Activated CD8-positive, alpha-beta memory T cell treated with anti-CD3 and anti-CD28 coated beads, Interleukin-2, amount 10 ng/mL, durations not matched to agents 7 days and 5 days (primary cell): ENCODE measurements at places on chromosomes 11 and 22. TPM values are rescaled to one million over a fixed set of nuclear protein-coding genes. Genes with fewer than 3 reads are reported as not detected.

Gene CDCA5
- total RNA-seq = 128 TPM

- no peaks in the 10 kb centered on the region for H3K36me3 ChIP-seq
- no peaks in the 10 kb centered on the region for H3K27me3 ChIP-seq
- H3K27ac ChIP-seq = no peak overlapping the region
- H3K4me1 ChIP-seq = no peaks in the 10 kb centered on the region
These were observed 736.5 kb upstream of the CCDC90B start for GRCh38 chr11:84022695-84023094.

GRCh38 chr11:119491753-119492510, 69.0 kb upstream of the THY1 start:
- H3K27ac ChIP-seq = no peak overlapping the region
- DNase-seq = no peak
- no peaks in the 10 kb centered on the region for H3K36me3 ChIP-seq
- peaks cover 4% of the 10 kb centered on the region for H3K27me3 ChIP-seq

Gene MS4A14
- total RNA-seq = not detected

Gene NXPE4
- total RNA-seq = not detected

DNA sequence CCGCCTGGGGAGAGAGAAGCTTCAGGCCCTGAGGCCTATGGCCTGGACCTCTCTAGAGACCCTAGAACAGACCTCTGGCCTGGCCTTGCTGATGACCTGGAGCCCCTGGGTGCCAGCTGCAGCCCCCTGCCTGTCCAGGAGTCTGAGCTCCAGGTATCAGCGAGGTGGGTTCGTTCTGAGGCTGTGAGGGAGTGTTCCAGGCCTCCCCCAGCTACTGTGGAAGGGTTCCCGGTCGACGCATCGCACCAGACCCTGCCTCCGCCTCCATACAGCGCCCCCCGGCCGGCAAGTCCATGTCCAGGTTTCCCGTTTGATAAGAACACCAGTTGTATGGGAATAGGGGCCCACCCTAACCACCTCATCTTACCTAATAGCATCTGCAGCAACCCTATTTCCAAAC, 111.1 kb downstream of the KCNQ1 start:
- H3K36me3 ChIP-seq = no peaks in the 10 kb centered on the region
- no peaks in the 10 kb centered on the region for H3K27me3 ChIP-seq
- H3K4me1 ChIP-seq = no peaks in the 10 kb centered on the region
- no peak overlapping the region for H3K27ac ChIP-seq
- H3K4me3 ChIP-seq = no peak overlapping the region

- no peak for DNase-seq
- no peak overlapping the region for H3K4me3 ChIP-seq
- H3K27me3 ChIP-seq = no peaks in the 10 kb centered on the region
- H3K4me1 ChIP-seq = peaks cover 22% of the 10 kb centered on the region
- no peak overlapping the region for H3K27ac ChIP-seq
- H3K36me3 ChIP-seq = no peaks in the 10 kb centered on the region
These were observed 10.4 kb upstream of the MIEF1 start for GRCh38 chr22:39491696-39492095.

DNA sequence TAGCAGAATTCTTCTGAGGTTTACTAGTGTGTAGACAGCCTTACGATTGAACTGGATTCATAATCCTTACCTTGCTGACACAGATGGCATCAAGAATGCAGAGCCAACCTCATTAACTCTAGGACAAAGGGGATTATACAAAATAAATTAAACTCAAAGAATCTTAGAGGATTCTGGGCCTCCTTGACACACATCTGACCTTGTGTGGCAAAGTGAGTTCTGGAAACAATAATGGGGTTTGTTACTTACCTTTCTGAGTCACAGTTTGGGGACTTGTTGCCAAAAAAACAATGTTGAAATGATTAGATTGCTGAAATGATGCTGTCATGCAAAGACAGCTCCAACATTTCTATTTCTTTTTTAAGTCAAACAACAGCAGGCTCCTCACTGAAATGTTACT, 179.1 kb upstream of the ISX start:
- no peaks in the 10 kb centered on the region for H3K36me3 ChIP-seq
- H3K4me3 ChIP-seq = no peak overlapping the region
- H3K27ac ChIP-seq = no peak overlapping the region

GRCh38 chr22:29798318-29798717, 31.1 kb downstream of the UQCR10 start:
- peaks cover 21% of the 10 kb centered on the region for H3K36me3 ChIP-seq
- H3K4me3 ChIP-seq = no peak overlapping the region
- H3K27ac ChIP-seq = peak overlapping the region; percentile 31
- H3K4me1 ChIP-seq = peaks cover 24% of the 10 kb centered on the region

DNA sequence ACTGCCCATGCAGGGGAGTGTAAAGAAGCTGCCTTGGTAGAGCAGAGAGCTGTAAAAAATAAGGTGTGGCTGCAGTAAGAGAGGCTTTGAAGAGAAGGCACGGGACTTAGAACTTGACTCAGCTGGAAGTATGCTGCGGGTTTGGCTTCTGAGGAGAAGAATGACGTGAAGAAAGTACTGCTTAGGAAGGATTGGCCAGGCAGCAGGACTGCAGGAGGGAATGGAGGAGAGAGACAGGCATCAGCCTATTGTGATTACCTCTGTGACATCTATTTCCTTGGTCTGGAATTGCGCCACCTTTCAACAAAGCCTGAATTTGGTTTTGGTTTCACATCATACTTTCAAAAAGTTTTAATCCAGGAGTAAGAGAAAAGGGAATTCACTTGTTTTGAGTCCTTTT, 22.5 kb downstream of the PRRG4 start:
- no peak overlapping the region for H3K27ac ChIP-seq
- peaks cover 15% of the 10 kb centered on the region for H3K27me3 ChIP-seq
- no peaks in the 10 kb centered on the region for H3K36me3 ChIP-seq
- H3K4me3 ChIP-seq = no peak overlapping the region
- DNase-seq = no peak

- H3K4me3 ChIP-seq = no peak overlapping the region
- no peaks in the 10 kb centered on the region for H3K4me1 ChIP-seq
- peaks cover 7% of the 10 kb centered on the region for H3K27me3 ChIP-seq
- DNase-seq = no peak
- no peak overlapping the region for H3K27ac ChIP-seq
These were observed 357.2 kb upstream of the NARS2 start for GRCh38 chr11:78931891-78932290.

Gene LMNTD2
- total RNA-seq = 0.23 TPM

Gene RTN4R
- total RNA-seq = 1.4 TPM

DNA sequence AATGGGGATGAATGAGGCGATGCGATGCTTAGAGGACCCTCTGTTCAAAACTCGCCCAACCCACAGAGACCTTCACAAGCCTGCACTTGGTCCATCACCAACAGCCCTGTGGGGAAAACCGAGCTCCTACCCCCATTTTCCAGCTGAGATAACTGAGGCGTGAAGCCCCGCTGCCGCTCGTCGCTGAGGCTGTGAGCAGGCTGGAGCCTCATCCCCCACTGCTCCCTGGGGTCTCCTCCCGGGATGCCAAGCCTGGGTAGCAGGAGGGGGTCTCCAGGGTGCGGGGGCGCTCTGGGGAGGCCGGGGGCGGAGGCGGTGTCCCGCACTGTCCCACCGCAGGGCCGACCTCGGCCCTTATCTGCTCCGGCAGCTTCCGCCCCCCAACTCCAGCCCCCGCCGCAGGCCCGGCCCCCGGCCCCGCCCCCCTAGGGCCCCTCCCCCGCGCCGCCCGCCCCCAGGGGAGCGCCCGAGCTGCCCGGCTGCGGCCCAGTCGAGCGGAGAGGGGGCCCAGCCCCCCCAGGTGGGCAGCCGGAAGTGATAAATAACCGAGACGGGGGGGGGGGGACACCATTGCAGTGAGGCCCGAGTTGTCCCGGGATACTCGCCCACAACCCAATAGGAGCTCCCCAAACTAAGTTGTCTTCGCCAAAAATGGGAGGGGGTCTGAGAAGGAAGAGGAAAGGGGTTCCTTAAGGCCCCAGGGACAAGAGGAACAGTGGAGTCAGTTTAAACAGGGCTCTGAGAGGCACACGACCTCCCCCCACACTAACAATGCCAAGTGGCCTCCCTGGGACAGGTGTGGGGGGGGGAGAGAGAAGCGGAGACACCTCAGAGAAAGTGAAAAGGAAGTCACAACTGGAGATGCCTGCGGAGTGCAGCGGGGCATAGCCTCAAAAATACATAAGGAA, 8.3 kb upstream of the SLC39A13 start:
- no peak for DNase-seq
- peaks cover 15% of the 10 kb centered on the region for H3K4me1 ChIP-seq
- no peaks in the 10 kb centered on the region for H3K27me3 ChIP-seq
- peak overlapping the region; percentile 66 for H3K4me3 ChIP-seq

Gene CERK
- 53.3 TPM for total RNA-seq

Gene ANKRD49
- total RNA-seq = 31.9 TPM

Gene NNMT
- total RNA-seq = not detected

DNA sequence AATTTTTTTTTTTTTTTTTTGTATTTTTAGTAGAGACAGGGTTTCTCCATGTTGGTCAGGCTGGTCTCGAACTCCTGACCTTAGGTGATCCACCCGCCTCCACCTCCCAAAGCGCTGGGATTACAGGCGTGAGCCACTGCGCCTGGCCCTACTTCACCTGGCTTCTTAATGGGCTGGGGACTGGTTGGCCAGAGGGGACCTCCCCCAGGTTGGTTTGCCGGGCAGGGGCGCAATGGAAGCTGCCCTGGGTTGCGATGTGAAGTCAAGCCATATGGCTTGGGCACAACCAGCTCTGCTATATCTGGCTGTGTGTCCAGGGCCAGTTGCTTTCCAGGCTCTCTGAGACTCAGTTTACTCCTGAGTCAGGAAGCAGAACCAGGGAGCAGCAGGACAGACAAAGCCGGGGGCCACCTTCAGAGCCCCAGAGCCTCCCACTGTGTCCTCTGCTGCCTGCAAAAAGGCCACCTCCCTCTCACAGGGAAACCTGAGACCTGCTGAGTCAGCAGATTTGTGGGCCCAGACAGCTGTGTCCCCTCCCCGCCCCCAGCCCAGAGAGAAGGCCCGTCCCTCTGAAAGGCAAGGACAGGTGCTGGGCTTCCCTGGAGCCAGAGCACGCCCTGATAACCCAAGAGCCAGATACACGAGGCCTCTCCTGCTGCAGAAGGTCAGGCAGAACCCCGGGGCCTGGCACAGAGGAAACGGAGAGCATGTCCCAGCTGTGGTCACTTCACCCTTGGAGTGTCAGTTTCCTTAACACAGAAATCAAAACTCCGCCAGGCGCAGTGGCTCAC, 29.2 kb upstream of the DAGLA start:
- H3K4me3 ChIP-seq = no peak overlapping the region
- no peak overlapping the region for H3K27ac ChIP-seq
- H3K4me1 ChIP-seq = no peaks in the 10 kb centered on the region

DNA sequence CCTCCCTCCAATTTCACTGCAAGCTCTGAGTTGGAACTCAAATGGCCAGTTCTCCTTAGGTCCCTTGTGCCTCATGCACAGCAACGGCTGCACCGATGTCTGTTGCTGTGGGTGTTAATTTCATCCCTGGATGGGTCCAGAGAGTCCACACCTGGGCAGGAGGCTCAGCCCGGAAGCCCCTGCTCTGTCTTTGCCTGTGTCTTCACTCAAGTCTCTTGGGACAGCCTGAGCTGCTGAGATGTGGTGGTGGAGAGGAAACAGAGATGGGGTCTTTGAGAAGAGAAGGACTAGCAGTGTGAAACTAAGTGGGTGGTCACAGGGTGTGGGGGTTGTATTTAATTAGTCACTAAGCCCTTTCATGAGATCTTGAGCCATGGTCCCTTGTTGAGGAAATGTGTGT, 109.3 kb downstream of the NECTIN1 start:
- no peak for DNase-seq
- H3K4me3 ChIP-seq = no peak overlapping the region
- peaks cover 2% of the 10 kb centered on the region for H3K4me1 ChIP-seq
- H3K27me3 ChIP-seq = peaks cover 15% of the 10 kb centered on the region

GRCh38 chr11:26229981-26230380, 101.9 kb upstream of the ANO3 start:
- no peaks in the 10 kb centered on the region for H3K36me3 ChIP-seq
- no peaks in the 10 kb centered on the region for H3K4me1 ChIP-seq
- no peak overlapping the region for H3K27ac ChIP-seq
- no peaks in the 10 kb centered on the region for H3K27me3 ChIP-seq
- no peak overlapping the region for H3K4me3 ChIP-seq

Gene ATG2A
- total RNA-seq = 27.3 TPM

- no peak overlapping the region for H3K27ac ChIP-seq
- H3K36me3 ChIP-seq = no peaks in the 10 kb centered on the region
- H3K27me3 ChIP-seq = peaks cover 7% of the 10 kb centered on the region
- peaks cover 2% of the 10 kb centered on the region for H3K4me1 ChIP-seq
- no peak for DNase-seq
These were observed 103.6 kb downstream of the MPPED1 start for GRCh38 chr22:43515411-43515810.

GRCh38 chr22:42437488-42438292, 5.5 kb upstream of the NFAM1 start:
- no peaks in the 10 kb centered on the region for H3K36me3 ChIP-seq
- H3K4me1 ChIP-seq = peaks cover 26% of the 10 kb centered on the region
- peak overlapping the region; percentile 72 for H3K4me3 ChIP-seq
- DNase-seq = peak; percentile 88
- H3K27ac ChIP-seq = peak overlapping the region; percentile 74
- H3K27me3 ChIP-seq = peaks cover 14% of the 10 kb centered on the region

DNA sequence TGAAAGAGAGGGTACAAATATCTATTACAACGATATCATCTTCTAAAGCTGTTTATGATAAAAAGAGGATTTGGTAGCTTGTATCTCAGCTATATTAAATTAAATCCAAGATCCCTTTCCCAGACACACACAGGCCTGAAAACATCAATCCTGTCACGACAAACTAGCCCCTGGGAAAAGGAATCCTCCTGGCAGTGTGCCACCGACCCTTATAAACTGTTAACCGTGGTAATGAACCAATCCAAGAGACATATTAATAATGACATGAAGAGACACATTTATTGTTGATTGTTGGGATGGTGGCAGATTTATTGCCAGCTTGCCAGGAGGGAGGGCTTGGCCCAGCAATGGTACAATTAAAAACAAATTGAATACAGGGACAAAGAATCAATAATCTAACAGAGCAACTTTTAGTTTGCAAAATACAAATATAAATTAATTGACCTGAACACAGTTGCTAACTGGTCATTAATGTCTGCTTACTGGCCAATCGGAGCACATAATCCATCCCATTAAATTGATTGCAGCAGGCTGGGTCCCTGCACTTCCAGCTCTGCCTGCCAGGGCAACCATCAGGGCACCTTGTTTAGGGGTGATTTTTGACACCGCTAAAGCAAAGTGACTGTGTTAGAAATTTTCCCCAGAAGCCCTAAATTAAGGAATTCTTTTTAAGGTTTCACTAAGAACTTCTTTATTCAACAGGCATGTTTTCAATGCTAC, 887.6 kb downstream of the OPCML start:
- no peak overlapping the region for H3K27ac ChIP-seq
- no peaks in the 10 kb centered on the region for H3K36me3 ChIP-seq
- peaks cover 11% of the 10 kb centered on the region for H3K4me1 ChIP-seq

GRCh38 chr11:16194566-16194965, 161.8 kb downstream of the SOX6 start:
- no peaks in the 10 kb centered on the region for H3K36me3 ChIP-seq
- H3K27me3 ChIP-seq = no peaks in the 10 kb centered on the region
- H3K27ac ChIP-seq = no peak overlapping the region
- no peak for DNase-seq

Gene OMP
- total RNA-seq = not detected

GRCh38 chr11:65558002-65558929, at the start of gene LTBP3:
TSS of gene LTBP3 (minus strand) at chr11:65558359. CDS start at chr11:65557959, 400 bp downstream.
- H3K36me3 ChIP-seq = no peaks in the 10 kb centered on the region
- H3K27ac ChIP-seq = peak within 1 kb of the TSS; percentile 81
- no peak for DNase-seq
- peak within 1 kb of the TSS; percentile 70 for H3K4me3 ChIP-seq

- H3K27me3 ChIP-seq = no peaks in the 10 kb centered on the region
- DNase-seq = no peak
- peaks cover 8% of the 10 kb centered on the region for H3K4me1 ChIP-seq
- no peak overlapping the region for H3K27ac ChIP-seq
- peaks cover 43% of the 10 kb centered on the region for H3K36me3 ChIP-seq
These were observed 12.4 kb downstream of the PCSK7 start for GRCh38 chr11:117219455-117219854.
